EH (cell line): ENCODE measurements at places on chromosomes 11 and 22.
A peak's percentile ranks its signal among the peaks of the same experiment; 100 is the strongest.

GRCh38 chr11:68828155-68828931 is 13.4 kb downstream of the CPT1A start:
- DNase-seq: no peak

GRCh38 chr11:81941998-81942397 is 791.7 kb downstream of the FAM181B start:
- DNase-seq: no peak

DNA sequence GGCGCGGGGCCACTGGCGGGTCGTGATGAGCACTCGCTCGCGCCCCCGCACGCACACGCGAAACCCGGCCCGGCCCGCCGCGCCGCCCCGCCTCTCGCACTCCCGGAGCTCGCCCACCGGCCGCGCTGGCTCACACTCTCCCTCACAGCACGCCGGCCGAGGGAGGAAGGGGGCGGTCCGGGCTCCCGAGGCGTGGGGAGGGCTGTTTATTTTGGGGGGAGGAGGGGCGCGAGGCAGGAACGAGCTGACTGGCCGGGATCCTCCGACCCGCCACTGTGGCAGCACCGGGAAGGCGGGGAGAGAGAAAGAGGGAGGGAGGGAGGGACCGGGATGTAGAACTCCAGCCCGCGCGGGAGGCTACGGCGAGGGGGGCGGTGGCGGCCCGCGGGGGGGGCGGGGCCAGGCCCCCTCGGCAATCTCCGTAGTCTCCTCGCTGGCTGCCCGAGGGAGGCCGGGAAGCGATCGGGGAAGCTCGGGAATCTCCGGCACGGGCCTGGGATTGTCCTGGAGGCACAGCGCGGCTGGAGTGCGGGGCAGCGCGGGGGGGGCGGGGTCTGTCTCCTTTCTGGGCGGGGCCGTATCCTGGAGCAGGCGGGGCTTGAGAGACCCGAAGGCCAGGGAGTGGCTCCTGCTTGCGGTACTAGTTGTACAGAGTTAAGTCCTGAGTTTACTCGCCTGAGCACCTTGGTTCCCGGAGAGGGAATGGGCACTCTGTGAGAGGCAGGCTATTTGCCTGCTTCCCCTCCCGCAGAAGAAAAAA is at the start of gene RBFOX2:
TSS of gene RBFOX2 (minus strand) at position 179 of the 760 bp plus-strand sequence. CDS start 399 bp downstream, outside the sequence.
- peak; percentile 98 for DNase-seq

DNA sequence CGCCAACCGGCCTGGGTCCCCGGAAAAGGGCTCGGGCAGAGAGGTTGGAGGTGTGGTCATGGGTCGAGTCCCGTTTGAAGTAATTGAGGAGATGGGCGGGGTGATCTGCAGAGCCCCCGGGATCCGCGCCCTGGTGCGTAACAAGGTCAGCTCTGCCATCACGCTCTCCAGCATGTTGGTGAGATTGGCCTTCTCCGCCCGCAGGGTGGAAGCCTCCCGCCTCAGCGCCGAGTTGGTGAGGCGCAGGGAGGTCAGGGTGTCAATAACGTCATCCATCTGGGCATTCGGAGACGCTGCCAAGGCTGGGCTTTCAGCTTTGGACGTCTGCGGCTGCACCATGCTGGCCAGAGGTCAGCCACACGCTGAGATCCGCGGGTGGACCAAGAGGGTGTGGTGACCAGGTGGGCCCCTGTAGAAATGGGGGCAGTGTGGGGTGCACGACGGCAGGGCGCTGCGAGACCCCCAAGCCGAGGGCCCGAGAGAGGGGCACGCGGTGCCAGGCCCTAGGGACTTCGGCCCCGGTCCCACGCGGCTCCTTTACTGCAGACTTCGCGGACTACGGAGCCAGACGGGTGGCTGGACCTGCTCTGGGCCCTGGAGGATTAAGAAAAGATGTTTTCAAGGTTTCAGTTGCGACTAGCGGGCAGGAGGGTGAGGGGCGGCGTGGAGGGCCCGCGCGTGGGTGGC is 672 bp downstream of the RTL6 start:
- DNase-seq: peak; percentile 45

- no peak for DNase-seq
Measured at GRCh38 chr22:26707090-26707489, 49.7 kb downstream of the MIAT start.

GRCh38 chr11:97746818-97747217 is 1273.9 kb upstream of the CNTN5 start:
- no peak for DNase-seq

DNA sequence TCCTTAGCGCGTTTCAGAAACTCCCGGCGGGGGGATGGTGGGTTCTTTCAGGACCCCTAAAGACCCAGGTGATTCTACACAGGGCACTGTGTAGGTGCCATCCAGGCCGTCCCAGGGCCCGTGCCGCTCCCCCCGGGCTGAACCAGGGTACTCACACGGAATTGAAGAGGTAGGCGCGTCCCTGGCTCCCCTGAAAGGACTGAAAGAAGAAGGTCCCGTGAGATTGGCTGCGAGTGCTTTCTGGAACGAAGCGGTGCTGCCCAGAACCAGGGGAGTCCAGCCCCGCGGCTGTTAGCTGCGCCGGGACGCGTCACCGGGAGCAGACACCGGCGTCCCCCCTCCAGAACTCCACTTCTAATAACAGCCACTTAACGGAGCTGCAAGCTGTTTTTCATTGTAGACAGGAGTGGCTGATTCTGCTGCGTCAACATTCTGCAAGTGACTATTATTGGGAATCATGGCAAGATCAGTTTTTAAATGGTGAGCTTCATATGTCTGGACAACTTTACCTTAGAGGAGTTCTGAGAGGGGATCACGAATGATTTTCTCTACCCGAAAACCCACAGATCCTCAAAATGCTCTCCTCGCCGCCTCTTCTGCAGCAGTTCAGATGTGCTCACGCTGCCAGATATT is 31.8 kb downstream of the YPEL1 start:
- no peak for DNase-seq

DNA sequence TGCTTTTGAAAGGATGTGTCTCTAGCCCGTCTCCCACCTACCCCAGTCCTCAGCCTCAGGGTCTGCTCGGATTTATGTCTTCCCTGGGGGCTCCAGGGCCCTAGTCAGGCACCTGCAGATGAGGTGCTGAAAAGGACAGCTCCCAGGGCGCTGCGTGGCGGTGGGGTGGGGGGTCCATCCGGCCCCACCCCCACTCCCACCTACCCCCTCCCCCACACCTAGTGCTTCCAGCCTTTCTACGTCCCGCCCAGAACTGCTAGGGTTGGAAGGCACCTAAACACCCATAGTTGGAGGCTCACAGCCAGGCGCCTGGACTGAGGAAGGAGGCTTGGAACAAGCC is 1.4 kb upstream of the ROBO3 start:
- no peak for DNase-seq

DNA sequence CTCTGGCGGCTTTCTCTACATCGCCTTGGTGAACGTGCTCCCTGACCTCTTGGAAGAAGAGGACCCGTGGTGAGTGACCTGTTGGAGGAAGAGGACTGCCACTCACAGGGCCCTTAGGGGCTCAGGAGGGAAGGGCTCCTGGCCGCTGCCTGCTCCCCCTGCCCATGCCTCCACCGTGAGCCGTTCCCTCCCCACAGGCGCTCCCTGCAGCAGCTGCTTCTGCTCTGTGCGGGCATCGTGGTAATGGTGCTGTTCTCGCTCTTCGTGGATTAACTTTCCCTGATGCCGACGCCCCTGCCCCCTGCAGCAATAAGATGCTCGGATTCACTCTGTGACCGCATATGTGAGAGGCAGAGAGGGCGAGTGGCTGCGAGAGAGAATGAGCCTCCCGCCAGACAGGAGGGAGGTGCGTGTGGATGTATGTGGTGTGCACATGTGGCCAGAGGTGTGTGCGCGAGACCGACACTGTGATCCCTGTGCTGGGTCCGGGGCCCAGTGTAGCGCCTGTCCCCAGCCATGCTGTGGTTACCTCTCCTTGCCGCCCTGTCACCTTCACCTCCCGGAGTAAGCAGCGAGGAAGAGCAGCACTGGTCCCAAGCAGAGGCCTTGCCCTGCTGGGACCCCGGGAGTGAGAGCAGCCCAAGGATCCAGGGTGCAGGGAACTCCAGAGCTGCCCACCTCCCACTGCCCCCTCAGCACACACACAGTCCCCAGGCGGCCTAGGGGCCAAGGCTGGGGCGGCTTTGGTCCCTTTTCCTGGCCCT is 6.9 kb downstream of the SLC39A13 start:
- DNase-seq: no peak

GRCh38 chr11:64090806-64091516 is 55.2 kb downstream of the FLRT1 start:
- DNase-seq: peak; percentile 51

DNA sequence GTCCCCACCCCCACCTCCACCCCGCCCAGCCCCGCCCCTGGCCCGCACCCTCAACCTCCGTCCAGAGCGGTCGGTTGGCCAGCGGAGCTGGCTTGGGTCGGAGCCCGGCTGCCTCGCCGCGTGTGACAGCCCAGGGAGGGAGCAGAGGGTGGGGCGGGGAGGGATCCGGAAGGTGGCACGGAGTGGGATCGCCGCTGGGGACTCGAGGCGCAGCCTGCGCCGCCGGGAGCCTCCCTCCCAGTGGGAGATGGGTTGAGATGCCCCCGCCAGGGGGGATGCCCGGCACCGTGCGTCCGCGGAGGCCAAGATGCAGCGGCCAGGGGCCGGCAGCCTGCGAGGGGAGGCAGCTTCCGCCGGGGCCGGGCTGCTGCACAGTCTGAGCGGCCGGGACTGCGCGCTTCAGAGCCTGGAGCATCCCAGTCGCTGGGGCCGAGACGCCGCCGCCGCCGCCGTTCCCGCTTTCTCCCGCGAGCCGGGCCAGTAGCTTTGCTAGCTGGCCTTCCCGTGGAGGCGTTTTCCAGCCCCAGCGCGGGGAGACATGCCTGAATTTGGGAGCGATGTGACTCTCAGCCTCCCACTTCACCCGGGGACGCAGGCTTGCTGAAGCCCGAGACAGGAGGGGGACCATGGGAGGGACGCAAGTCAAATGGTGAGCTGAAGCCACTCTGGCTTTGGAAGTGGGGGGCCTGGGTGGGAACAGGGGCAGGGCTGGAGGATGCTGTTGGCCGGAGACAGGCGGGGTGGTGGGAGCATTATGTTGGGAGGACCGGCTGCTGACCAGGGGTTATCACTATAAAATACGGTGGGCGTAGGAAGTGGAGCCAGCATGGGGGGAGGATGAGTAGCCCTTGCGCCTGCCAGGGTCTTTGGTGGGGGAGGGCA is 40.2 kb downstream of the DIXDC1 start:
- peak; percentile 60 for DNase-seq

GRCh38 chr11:66426314-66426713 is 5.5 kb downstream of the NPAS4 start:
- no peak for DNase-seq

- DNase-seq: no peak
Measured at GRCh38 chr11:97956904-97957303, 1063.8 kb upstream of the CNTN5 start.

DNA sequence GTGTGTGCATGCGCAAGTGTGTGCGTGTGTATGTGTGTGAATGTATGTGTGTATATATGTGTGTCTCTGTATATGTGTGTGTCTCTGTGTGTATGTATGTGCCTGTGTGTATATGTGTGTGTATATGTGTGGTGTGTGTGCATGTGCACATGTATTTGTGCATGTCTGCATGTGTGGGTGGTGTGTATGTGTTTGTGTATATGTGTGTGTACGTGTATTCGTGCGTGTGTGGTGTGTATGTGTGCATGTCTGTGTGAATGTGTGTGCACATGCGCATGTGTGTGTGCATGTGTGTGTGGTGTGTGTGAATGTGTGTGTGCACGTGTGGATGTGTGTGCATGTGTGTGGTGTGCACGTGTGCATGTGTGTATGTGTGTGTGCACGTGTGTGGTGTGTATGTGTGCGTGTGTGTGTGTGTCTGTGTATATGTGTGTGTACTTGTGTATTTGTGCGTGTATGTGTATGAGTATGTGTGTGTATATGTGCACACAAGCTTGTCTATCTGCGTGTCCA is 71.4 kb downstream of the SCN3B start:
- no peak for DNase-seq

GRCh38 chr11:117702946-117703598 is 93.9 kb downstream of the DSCAML1 start:
- DNase-seq: no peak

DNA sequence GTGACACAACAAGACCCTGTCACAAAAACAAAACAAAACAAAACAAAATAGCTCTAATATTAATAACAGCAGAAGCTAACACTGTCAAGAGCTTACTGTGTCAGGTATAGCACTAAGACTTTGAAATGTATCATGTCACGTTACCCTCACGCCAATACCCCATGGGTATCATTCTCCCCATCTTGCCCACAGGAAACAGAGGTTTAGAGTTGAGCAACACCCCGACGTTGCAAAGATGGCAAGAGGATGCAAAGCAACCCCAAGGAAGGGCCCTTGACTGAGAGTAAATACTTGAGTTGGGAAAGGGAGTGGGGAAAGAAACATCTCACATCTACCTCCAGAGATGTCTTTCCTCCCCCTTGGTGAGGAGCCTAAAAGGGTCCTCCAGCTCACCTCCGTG is 366.8 kb downstream of the LARGE1 start:
- no peak for DNase-seq

GRCh38 chr11:93166194-93166593 is 31.6 kb downstream of the SLC36A4 start:
- no peak for DNase-seq

GRCh38 chr11:1139441-1140083 is 18.2 kb upstream of the MUC5AC start:
- DNase-seq: peak; percentile 76

- DNase-seq: no peak
Measured at GRCh38 chr11:35787626-35788025, 125.1 kb downstream of the TRIM44 start.

DNA sequence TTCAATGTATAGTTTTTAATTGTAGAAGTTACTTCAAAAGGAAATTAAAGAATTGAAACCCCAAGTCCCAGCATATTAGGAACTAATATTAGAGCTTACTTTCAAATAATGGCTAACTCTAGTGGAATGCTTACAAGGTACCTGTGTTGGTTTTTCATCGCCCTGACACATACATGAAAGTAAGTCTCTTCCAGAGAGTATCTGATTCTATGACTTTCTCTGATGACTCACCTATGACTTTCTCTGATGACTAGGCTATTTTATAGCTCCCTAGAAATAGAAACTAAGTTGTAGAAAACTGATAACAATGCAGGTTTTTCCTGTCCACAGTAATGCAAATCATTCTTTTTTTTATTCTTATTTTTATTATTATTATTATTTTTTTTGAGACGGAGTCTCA is 33.6 kb upstream of the MMP7 start:
- peak; percentile 73 for DNase-seq

- no peak for DNase-seq
Measured at GRCh38 chr11:125117429-125117828, 6.0 kb upstream of the TMEM218 start.

DNA sequence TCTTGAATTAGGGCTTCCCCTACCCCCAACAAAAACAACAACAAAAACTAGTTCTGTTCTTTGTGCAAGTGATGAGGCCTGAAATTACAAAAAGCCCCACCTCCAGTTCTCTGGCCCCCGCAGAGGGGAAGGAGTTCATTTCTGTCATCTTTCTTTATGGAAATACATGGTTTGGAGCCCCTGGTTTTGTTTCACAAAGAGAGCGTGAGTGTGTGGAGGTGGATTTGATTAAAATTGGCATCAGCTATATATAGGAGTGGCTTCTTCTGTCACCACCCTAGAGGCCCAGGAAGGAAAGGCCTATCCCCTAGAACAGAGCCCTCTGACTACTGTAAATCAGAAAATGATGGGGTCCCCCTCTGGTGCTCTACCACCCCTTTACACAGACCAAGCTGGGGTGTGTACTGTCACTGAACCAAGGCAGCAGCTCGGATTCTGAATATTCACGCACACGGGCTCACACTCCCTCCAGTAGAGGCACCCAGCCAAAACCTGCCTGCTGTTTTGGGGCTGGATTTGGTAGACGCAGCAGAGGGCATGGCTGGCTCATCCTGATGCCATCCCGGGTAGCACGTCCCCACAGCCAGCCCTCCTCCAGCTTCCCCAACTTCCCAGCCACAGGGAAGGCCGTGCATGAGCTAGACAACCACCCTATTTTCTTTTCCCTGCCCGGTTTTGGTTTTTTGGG is 19.4 kb downstream of the RCOR2 start:
- DNase-seq: no peak
